ENCODE measurements at places on chromosomes 3 and 15.

DNA sequence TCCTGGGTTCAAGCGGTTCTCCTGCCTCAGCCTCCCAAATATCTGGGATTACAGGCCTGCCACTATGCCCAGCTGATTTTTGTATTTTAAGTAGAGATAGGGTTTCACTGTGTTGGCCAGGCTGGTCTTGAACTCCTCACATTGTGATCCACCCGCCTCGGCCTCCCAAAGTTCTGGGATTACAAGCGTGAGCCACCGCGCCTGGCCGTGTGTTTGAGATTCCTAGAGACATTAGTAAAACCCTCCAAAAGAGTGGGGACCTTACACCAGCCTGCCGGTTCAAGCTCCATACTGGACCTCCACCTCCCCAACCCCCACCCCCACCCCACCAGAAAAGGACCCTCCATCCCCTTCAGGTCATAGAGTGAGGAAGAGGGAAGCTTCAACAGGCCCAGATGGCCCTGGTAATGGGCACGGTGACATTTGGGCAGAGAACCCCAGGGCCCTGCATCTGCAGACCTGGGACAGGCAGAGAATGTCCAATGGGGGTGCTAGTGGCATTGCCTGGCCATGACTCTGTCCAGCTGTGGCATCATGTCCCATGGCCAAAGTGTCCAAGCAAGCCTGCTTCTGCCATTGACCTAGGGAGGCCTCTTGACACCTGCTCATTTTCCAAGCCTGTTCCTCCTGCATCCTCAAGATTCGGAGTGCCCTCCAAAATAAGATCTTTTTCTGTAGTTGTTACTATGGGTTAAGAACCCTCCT, 108.9 kb upstream of the KLF13 start:
- no peak for DNase-seq

DNA sequence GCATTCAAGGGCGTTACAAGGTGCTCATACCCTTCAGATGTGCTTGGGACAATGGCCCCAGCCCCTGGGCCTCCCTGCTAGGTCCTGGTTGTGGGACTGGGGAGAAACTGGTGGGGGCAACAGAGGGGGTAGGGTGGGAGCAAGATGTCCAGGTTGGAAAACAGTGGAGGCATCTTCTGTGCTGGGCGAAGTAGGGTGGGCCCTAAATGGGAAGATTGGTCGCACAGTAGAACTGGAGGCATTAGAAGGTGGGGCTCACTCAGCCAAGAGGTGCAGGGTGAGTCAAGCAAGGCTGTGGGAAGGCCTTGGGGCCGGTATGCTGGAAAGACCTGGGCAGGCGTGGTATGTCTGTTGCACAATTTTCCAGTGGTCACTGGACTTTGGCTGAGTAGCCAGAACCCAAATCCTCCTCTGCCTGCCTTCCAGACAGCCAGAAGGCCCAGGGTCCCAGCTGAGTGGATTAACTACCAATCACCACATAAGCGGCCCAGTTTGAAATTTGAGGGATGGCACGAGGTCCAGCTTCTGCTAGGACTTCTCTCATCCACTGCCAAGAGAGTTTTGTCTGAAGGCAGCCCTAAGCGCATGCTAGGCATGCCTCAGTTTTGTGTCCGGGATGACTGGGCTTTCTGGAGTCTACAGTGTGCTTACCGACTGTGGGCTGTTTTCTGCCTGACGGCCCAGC, 74.5 kb downstream of the LSM3 start:
- DNase-seq: no peak

GRCh38 chr15:76201536-76202255, 109.6 kb downstream of the ETFA start:
- DNase-seq: no peak

DNA sequence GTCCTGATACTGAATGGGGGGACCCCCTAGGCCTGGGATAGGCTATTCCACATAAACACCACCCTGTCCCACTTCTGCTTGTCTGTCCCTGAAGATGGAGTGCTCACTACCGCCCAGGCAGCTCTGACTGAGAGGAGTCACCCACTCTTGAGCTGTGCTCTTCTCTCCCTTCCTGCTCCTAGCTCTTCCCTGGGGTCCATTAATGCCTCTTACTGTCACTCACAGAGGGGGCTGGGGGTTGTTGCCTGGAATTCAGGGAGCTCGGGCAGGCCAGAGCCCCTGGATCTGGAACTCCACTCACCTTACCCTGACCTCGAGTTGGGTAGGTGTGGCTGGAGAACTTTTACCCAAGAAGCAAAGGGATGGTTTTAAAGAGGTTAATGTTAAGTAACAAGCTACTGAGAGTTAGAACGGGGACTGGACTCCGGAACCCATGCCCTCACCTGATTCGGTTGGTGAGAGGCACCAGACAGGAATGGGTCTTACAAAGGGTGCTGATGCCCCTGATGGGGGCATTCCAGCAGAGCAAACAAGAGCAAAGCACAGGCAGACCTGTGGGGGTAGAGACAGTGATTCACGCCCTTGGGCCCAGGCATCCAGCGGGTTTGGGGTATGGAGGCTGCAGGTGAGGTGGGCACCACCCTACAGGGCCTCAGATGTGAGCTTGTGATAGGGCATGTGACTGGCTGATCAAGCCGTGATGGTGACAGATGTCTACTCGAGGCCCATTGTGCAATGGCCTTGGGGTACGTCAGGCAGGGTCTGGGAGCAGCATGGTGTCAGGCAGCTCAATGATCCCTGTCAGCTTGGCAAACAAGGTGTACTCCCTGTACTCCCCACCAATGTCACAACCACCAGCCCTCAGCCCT, 5.4 kb downstream of the NBEAL2 start:
- no peak for DNase-seq

GRCh38 chr3:170056710-170057454, 19.1 kb downstream of the GPR160 start:
- no peak for DNase-seq

DNA sequence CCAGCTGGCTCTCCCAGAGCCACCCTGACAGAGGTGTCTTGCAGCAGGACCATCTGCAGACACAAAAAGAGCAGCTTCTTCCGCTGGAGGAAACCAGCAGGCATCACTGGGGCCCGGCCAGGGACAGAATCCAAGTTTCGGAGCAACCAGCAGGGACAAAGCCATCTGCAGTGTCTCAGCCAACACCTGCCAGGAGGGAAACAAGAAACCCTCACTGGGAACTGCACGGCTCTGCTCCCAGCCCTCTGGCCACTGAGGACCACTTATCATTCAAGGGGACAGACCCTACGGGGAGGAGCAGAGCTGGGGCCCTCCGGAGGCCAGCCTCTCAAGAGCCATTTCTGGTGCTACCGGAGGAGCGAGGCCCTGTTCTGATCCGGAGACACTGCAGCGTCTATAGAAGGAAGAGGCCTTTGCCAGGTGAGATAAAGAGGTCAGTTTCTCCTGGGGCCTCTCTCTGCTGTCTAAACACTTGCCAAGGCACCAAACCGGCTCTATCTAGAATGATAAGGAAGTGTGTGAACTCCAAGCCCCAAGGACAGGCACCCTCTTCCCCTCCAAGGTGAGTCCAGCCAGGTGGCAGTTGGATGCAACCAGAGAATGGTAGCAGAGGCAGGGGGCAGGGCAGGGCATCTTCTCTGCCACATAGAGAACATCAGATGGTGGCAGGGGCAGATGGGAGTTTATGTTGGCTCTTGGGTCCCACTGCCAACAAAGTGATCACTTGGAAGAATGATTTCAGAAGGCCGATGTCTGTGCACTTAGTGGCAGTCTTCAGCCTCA, 89.0 kb downstream of the CHSY1 start:
- DNase-seq: no peak

DNA sequence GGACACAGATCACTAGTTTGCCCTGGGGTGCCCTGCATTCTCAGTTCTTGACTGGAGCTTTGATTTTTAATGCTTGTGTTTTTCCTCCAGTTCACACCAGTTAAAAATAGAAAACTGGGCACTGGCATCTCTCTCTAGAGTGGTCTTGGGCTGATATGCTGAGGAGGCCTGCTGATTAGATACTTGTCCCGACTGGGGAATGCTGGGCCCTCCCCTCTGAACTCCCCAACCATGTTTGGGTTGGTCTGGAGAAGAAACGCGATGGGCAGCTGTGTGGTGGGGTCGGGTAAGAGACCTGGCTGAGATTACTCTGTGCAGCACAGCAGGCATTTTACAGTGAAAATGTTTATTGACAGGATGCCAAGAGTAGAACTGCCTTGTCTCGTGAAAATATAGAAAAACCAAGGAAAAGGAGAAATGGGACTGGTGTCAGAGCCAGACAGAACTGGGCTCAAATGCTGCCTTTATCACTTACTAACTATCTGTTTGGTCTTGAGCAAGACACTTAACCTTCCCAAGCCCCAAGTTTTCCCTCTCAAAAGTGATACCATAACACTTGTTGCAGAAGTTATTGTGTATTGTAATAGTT, 1.6 kb upstream of the ACTC1 start:
- DNase-seq: no peak

DNA sequence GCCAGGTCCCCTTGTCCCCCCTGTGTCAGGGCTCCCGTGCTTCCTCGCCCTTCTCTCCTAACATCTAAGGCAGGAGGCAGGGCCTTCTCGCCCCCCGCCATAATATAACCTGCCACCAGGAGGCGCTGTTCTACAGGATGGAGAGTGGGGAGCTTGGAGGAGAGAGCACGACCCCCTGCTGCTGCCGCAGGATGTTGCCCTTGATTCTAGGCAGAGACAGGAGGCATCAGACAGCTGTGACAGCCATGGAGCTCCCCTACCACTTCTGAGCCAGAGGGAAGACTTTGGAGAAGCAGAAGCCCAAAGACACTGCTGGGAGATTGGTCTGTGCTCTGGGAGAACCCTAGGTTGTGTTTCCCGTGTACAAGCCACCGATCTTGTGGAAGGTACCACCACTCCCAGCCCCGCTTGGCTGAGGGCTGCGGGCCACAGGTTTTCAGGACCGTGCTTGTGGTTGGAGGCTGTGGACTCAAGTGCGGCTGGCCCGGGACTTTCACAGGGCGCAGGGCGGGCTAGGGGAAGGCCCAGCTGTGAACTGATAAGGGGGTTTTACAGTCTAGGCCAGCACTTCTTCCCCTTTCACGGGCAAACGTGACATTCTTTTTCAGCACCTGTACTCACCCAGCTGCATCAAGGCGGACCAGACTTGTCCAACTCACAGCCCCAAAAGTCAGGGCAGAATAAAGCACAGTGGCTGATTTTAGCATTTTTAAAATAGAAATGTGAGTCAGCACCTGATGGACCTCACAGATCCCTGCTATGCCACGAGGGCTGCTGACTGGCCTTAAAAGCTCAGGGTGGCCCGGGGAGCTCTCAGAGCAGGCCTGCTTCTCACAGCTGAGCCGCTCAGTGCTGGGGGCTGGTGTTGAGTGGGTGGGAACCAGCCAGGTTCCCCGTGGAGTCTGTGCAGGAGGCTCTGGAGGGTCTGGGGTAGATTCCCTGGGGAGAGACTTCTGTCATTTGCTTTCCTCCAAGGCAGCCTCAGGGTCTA, 2.6 kb upstream of the TIGIT start:
- DNase-seq: peak; percentile 80

DNA sequence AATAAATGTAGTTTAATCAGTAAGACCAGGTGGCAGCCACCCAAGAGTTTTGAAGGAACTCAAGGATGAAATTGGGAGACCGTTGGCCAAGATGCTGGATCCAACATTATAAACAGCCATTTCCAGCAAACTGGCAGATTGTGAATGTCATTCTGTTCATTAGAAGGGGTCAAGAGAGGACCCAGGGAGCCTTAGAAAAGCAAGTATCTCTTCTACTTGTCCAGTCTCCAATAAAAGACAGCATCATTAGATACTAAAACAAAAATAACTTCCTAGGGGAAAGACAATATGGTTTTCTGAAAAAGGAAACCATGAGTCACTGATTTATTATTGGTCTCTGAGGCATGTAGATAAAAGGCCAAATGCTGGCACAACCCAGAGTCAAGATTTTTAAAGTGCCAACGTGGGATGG, 67.9 kb downstream of the GADL1 start:
- DNase-seq: no peak

GRCh38 chr3:35932995-35933394, 293.7 kb downstream of the ARPP21 start:
- DNase-seq: no peak

- no peak for DNase-seq
Measured at GRCh38 chr3:28291577-28291976, 50.2 kb downstream of the CMC1 start.

GRCh38 chr3:32493437-32494414, 8.9 kb downstream of the CMTM6 start:
- DNase-seq: no peak

DNA sequence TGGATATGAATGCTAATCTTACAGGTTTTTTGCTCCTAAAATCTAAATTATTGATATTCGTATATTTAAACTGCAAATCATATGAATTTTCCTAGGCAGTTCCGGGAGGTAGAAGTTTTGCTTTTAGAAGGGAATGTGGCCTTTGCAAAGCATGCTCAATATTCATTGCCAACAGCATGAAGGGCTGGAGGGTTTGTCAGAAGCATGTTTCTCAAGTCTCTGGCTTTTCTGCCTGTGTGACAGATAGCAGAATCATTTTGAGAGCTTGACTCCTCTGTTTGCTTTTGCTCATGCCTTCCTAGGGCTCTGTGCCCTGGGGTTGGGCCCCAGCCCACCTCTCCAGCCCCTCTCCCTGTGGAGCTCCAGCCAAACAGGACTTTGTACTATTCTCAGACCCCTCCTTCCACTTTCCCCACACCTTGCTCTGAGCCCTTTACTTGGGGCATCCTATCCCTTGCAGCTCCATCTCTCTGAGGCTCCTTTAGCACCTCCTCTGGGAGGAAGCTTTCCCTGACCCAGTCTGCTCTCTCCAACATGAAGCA, 91.3 kb downstream of the ARNT2 start:
- no peak for DNase-seq

DNA sequence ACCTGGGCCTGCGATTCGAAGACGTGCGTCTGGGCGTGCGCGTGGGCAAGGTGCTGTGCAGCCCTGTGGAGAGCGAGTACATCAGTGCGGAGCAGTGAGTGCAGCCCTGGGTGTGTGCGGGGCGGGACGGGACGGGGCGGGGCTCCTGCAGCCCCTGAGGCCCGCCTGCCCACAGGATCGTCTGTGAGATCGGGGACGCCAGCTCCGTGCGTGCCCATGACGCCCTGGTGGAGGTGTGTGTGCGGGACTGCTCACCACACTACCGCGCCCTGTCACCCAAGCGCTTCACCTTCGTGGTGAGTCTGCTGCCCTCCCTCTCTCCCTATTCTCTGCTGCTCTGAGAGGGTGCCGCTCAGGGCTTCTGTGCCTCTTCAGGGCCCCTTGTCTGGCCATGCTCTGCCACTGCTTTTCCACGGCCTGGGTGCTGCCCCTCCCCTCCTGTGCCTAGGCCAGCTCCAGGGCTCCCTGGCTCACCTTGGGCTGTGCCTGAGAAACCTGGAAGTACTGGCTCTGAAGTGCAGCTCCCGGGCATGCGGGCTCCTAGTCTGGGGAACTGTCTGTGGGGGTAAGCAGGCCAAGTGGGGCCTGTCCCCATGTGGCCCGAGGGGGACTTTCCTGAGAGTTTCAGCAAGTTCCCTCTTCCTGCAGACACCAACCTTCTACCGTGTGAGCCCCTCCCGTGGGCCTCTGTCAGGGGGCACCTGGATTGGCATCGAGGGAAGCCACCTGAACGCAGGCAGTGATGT, 31.8 kb downstream of the PLXNA1 start:
- no peak for DNase-seq

GRCh38 chr3:100899440-100900091, 93.7 kb downstream of the ABI3BP start:
- no peak for DNase-seq

- no peak for DNase-seq
Measured at GRCh38 chr3:113501597-113501996, 13.4 kb downstream of the SPICE1 start.

GRCh38 chr3:31493149-31493548, 39.6 kb upstream of the STT3B start:
- no peak for DNase-seq
